ENCODE measurements at places on chromosomes 5 and 9.

- no peak for DNase-seq
Measured at GRCh38 chr5:110852053-110852452, 113.2 kb downstream of the SLC25A46 start.

DNA sequence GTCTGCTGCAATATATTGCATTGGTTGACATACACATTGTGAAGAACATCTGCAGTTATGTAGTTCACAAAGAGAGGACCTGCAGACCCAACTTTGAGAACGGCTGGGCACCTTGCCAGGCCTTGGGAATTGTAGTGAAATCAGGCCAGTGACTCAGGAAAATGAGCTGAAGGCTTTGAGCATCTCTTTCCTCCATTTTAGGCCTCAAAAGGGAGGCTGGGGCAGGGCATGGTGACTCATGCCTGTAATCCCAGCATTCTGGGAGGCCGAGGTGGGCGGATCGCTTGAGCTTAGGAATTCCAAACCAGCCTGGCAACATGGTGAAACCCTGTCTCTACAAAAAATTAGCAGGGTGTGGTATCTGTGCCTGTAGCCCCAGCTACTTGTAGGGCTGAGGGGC lies 1.4 kb upstream of the IPPK start:
- DNase-seq: no peak

DNA sequence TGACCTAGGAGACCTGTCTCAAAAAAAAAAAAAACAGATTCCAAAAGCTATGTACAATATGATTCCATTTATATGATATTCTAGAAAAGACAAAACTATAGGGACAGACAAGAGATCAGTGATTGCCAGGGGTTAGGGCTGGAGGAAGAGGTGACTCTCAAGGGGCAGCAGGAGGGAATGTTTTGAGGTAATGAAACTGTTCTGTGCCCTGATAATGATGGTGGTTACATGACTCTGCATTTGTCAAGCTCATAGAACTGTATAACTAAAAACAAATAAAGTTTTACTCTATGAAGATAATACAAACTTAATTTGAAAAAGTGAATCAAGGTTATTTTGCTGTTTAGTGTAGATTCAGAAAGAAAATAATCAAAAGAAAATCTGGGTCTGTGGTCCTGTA lies 125.3 kb upstream of the IQGAP2 start:
- no peak for DNase-seq

- DNase-seq: no peak
Measured at GRCh38 chr9:124258607-124259157, 933 bp downstream of the NEK6 start.

DNA sequence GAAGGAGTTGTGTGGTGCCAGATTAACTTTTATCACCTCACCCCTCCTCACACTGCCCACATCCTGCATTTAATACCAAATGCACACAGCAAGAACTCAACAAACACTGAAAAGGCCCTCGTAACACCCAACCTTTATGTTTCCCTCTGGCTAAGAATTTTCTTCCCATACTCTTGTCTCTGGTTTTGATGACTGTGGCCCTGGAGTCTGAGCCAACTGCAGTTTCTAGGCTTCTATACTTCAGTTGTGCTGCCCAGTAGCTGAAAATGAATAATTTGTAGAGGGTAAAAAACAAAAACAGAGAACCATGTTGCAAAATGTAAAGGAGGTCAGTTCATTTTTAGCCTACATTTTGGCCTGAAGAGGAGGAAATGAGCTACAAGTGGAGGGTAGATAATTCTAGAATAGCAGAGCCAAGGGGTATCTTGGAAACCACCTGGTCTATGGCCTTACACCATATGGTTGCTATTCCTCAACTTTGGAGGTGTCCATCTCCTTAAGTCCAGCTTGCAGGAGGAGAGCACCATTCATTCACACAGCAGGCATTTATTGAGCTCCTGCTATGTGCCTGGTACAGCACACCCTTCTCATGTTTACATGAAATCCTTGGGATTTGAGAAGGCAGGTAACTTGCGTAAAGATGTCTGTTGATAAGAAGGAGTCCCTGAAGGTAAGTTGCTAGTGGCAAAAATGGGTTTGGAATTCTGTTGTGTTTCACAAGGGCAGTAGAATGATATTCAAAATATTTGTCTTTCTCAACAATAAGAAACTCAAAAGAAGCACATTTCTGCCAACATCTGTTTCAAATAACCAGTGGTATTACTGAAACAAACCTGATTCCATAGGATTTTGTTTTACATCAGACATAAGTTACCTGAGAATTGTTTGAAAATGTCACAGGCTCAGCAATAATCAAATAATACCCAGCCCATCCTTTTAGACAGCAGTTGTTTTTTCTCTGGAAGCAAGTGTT lies 83.8 kb upstream of the TNFAIP8 start:
- no peak for DNase-seq

DNA sequence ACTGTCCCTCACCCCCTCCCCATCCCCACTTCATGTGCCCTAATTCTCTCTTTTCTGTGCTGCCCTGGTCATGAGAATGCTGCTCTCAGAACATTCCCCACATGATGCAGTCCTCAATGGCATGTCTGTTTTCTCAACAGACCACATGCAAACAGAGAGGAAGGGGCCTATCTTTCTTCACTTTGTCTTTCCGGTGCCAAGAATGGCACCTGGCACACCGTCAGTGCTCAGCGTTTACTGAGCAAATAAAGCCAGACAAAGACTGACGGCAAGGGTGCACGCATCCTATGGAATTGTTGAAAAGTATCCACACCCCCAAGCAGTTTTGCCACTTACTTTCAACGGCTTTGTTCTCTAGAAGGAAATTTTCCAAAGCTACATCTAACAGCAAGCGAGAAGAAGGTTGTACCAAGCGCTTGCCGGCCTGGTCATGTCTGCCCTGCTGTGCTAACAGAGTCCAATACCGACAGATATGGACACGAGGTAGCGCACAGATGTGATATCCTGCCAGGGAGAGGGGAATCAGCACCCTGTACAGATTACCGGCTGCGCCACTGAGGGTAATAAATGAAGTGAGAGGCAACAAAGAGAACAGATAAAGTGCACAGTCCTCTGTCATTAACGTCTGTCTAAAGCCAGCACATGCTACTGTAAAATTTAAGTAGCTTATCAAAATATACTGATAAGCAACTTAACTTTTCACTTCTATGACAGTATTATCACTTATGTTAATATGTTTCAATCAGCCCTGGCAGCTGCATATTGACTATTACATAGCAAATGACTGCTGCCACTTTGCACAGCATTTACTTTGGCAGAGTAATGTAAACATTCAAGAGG lies 251.7 kb downstream of the DENND1A start:
- DNase-seq: no peak

GRCh38 chr9:135644631-135645218 lies 5.4 kb upstream of the GLT6D1 start:
- no peak for DNase-seq
